Stimulated activated CD4-positive, alpha-beta T cell treated with anti-CD3 and anti-CD28 coated beads, Interleukin-4, amount 100 ng/mL, for 1 hour (primary cell): ENCODE measurements at places on chromosomes 16 and 17.

DNA sequence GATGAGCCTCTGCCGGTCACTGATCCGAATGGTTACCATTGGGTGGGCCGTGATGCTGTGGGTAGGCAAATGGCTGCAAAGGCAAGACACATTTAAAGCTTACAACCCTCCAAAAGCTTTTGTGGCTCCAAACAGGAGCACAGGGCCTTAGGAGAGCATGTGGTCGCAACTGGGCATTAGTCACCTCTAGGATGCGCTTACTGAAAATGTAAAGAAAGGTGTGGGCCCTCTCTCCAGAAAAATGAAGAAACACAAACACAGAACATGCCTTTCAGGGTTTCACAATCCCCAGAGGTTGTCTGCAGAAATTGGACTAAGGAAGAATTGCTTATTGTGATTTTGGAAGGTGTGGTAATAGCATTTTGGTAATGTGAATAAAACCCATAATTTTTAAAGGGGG lies 86.7 kb upstream of the ATP2A3 start:
- no peak for DNase-seq

GRCh38 chr16:86640265-86640843 lies 62.0 kb downstream of the FOXL1 start:
- DNase-seq, result no peak

GRCh38 chr16:86300746-86301481 lies 209.4 kb upstream of the FOXF1 start:
- no peak for DNase-seq

DNA sequence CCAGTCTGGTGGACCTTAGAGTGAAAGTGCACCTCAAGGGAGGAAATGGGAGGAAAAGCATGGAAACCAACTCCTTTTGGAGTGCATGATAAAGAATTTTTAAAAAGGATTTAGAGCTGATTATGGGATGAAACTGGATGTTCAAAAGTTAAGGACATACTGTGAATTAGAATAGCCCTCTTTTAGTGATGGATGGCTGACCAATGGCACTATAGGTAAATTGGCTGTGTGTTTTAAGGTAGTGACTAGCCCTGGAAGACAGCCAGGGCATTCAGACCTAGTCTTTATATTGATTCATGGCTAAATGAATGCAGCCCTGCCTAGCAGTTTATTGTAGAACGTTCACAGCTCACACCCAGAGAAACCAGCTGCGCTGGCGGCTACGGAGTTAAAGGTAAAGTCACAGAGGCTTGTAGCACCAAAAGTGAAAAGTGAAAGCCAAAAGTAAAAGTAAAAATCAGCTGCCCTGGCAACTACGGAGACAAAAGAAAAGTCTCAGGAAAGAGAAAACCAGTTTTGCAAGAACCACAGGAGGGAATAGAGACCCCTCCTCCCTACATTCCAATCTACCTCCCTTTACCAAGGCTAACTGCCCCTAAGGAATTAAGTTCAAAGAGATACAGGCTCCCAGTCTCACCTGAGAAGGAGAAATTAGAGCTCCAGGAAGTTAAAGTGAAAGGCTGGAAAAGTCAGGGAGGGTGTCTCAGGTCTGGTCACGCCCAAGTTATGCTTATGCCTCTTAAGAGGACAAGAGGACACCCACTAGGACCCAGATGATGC lies 21.8 kb downstream of the ACSM1 start:
- DNase-seq, result peak; percentile 45

- no peak for DNase-seq
Observed at GRCh38 chr17:19753051-19753509, 5.0 kb upstream of the ALDH3A1 start.

DNA sequence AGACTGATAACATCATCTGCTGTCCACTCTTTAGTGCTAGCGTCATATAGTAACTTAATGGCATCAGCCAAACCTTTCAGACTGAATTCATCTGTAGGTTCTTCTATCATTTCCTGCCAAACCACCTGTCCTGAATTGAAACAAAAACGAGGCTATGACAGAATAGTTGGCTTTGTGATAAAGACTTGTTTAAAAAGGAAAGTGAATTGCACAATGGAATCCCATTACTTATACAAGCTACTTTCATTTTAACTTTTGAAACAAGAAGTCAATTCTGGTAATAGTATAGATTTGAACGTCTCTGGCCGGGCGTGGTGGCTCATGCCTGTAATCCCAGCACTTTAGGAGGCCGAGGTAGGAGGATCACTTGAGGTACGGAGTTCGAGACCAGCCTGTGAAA lies 18.2 kb downstream of the LASP1NB start:
- no peak for DNase-seq

DNA sequence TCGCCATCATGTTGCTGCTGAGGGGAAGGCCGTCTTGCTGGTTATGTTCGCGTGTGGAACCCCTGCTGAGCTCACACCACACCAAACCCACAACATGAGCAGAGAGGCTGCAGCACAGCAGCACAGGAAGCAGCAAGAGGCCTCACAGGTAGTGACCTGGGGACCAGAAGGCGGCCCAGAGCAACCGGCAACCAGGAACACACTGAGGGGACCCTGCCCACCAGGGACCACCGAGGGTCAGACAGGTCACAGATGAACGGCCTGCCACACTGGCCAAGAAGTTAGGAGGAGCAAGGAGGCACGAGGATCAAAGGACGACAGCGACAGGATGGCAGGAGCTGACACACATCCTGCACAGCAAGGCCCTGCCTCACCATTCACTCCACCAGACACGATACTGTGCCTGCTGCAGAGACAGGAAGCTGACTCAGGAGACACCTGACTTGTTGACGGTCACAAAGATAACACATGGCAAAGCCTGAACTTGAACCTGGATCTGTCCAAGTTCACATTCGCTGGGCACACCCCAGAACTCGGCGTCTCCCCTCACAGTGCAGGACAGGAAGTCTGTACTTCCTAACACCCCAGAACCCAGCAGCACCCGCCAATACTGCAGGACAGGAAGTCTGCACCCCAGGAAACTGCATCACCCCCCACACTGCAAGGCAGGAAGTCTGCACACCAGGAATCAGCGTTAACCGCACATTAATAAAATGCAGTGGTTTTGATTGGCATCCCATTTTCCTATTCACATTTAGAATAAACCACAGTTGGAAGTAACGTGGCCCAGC lies 98.5 kb downstream of the ZNF778 start:
- DNase-seq, result peak; percentile 65

DNA sequence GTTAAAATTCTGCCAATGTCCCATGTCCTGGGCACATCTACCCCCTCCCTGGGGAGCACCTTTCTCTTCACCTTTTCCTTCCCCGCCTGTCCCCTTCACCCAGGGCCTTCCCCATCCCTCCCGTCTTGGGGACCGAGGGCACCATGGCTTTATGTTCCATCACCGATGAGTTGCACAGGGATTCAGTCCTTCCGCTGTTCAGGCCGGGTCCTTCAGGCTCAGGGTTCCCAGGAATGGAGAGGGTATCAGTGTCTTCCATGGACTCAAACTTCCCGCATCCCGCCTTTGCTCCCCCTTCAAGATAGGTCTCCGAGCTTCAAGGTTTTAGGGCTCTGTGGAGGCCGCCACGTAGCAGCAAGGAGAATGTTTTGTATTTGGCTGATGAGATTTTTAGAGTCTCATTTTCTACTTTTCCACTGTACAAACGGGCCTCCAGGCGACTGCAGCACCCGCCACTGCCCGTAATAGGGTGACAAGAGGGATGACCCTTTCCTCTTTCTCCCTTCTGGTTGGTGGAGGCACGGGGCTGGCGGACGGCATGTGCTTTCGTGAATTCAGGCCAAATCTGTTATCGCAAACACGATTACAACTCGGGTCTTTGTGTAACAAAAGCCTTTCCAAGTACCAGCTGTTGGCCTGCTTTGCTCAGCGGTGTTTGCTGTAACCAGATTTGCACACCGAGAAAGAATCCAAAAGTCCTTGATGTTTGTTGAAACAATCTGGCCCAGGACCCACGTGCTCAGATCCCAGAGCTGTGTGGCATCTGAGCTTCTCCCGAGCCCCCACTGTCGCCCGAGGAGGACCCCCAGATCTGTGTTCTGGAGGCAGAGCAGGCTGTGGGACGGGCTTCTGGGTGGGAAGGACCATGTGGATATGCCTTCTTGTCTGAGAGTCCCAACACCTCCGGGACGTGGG lies 236.3 kb downstream of the SEC14L1 start:
- DNase-seq, result no peak

DNA sequence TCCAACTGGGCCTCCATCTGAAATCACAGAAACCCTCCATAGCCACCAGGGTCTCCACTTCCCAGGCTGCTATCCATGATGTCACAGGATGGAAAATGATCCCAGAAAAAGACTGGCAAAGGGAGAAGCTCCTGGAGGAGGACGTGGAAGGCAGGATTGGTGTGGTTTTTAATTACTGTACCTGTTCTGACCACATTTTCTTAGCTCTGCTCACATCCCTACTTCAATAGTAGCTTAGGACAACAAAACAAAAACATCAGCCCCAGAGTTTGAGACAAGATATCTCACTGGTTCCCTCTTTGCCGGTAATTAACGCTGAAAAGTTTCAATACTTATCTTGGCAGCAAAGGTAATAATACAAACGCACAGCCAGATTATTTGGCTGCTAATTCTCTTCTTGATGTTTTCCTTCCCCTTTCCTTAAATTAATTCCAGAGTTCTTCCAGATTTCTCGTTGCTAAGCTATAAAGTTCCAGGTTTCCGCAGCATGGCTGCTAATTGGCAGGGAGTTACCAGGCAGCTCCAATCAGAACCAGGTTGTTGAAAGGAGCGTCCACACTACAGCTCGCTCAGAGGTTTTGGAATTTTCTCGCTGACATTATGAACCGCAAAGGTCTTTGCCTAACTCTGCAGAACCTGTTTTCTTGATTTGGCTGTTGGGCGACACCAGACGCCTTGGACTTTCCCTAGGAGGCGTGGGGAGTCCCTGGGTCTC lies 263.4 kb downstream of the MRTFB start:
- DNase-seq, result no peak

- DNase-seq, result no peak
Observed at GRCh38 chr17:6067060-6067459, 3.1 kb upstream of the WSCD1 start.

DNA sequence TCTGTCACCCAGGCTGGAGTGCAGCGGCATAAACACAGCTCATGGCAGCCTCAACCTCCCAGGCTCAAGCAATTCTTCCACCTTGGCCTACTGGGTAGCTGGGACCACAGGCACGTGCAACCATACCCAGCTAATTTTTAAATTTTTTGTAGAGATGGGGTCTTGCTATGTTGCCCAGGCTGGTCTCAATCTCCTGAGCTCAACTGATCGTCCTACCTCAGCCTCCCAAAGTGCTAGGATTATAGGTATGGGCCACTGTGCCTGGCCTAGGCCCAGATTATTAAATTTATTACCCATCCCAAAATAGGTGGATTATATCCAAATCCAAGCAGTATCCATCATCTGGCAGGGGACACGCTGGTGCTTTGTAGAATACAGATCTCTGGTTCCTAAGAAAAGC lies 53.8 kb downstream of the METTL16 start:
- no peak for DNase-seq

GRCh38 chr17:61659437-61659836 lies 68.4 kb upstream of the NACA2 start:
- DNase-seq, result no peak

DNA sequence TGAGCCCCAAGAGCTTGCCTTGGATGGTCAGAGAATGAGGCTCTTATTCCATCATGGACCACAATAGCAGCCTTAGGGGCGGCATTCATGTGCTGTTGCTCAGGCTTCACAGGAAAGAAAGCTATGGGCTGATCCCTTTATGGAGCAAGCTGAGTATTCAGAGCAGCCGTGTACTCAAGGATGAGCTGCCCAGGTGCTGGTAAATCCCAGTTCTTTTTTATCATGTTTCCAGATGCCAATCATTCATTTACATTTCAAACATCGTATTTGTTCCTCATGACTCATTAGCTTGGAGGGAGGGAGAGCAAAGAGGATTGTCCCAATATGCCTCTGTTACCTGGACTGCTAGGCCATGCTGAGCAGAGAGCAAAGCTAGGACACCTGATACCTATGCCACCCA lies 475.7 kb downstream of the SHISA9 start:
- DNase-seq, result no peak

GRCh38 chr16:68356249-68356918 lies 45.6 kb downstream of the PRMT7 start:
- peak; percentile 56 for DNase-seq

DNA sequence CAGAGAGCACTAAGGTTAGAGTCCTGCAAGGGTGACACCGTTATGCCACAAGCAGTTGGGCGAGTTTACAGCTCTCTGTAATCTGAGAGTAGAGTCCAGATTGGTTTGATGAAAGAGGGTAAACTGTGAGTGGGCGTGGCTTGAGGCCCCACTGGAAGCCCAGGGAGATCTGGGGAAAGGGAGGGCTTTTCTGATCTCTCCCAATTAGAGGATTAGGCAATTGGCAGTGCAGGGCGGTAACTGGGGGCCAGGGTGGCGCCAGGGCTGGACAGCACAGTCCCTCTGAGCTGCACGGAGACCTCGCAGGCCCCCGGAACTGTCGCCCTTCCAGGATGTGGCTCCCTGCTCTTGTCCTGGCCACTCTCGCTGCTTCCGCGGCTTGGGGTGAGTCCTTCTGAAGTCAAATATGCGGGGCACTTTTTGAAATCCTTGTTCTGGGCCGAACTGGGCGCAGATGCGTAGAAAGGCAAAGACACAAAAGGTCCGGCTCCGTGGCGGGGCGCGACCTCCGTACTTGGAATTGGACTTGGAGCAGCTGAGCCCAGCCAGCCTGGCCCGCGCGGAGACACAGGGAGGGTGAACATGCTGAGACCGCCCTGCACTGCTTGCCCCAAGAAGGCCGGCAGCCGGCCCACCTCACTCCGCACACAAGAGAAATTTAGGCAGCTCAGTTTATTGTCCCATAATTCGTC lies 72.4 kb downstream of the CES1 start:
- no peak for DNase-seq

- no peak for DNase-seq
Observed at GRCh38 chr17:67369676-67370075, 3.3 kb upstream of the PSMD12 start.

- DNase-seq, result no peak
Observed at GRCh38 chr16:53022374-53022773, 30.3 kb downstream of the CHD9NB start.

- DNase-seq, result no peak
Observed at GRCh38 chr17:63966646-63967264, 6.0 kb downstream of the SCN4A start.

DNA sequence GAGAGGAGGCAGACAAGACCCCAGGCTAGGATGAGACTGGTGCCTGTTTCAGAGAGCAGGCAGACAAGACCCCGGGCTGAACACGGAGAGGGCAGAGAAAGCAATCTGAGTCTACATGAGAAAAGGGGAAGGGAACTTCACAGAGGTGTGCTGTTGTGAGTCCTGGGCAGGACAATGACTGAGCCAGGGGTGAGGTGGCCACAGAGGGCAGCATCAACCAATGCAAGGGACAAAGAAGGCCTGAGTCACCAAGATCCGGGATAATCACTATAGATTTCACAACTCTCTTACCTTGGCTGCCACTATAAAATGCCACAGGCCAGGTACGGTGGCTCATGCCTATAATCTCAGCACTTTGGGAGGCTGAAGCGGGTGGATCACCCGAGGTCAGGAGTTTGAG lies 89.0 kb downstream of the SLC39A11 start:
- no peak for DNase-seq

GRCh38 chr17:63477480-63478440 lies 899 bp downstream of the ACE start:
- no peak for DNase-seq
